ENCODE measurements at places on chromosomes 1 and 21.

GRCh38 chr21:45390121-45390751 is 14.7 kb upstream of the COL18A1 start:
- ATAC-seq, result no peak

DNA sequence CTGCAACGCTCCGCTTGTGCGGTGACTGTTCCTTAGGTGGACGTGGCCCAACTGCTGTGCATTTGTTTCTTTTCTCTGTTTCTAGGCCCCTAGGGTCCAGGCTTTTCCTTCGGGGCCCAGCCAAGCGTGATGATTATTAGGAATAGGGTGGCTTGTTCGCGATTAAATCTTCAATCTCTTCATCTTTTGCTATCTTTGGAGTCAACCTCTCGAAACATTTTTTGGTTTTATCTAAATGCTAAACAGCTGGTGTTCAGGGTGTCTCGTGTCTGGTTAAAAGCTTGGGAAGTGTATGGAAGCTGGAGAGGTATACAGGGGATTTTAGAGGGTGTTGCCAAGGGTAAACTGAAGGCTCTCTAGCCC is 844 bp upstream of the PLD5 start:
- ATAC-seq, result no peak

DNA sequence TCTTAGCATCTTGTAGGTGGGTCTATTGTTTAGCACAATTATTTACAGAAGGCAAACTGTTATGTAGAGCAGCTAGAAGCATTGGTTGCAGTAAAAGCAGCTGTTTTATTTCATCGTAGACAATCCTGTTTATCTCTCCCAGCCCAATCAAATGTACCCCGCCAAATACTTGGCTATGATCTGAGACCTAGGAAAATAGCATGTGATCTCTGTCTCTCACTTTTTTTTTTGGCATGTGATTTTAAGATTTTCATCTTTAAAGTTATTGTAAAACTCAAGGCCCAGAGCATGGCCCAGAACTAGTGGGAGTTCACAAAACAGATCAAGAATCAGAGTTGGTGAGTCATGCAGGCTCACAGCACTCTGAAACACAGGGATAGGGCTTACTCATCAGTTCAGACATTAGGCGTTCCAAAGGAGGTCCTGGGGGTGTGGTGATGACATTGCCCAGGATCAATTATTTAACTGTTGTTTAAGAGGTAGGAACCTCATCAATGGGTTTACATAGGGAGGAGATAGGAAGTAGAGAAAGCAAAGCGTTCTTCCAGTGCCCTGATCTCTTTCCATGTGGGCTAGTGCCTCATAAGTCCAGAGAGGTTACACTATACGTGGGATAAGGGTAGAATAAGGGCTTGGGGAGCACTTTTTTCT is 40.2 kb downstream of the TBX19 start:
- ATAC-seq, result peak; percentile 92

GRCh38 chr21:25572861-25573310 is 34.4 kb downstream of the MRPL39 start:
- peak; percentile 61 for ATAC-seq

DNA sequence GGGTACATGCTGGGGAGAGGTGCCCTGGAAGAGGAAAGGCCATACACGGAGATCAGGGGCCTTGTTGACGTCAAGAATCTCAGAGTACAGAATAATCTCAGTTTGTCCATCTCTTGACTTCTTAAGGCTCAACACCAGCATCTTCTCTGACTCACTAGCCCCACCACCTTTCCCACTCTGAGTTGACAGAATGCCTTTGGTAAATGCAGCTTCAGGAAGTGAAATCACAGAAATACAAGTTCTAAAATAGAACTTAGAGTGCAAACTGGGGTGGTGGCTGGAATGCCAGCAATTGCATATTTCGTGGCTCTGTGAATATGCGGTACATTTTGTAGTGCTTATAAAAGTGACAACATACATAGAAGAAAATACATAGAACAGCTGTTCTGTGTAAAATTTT is 1.6 kb downstream of the COG2 start:
- peak; percentile 12 for ATAC-seq

GRCh38 chr1:165842671-165843129 is 15.3 kb downstream of the UCK2 start:
- ATAC-seq, result peak; percentile 70

DNA sequence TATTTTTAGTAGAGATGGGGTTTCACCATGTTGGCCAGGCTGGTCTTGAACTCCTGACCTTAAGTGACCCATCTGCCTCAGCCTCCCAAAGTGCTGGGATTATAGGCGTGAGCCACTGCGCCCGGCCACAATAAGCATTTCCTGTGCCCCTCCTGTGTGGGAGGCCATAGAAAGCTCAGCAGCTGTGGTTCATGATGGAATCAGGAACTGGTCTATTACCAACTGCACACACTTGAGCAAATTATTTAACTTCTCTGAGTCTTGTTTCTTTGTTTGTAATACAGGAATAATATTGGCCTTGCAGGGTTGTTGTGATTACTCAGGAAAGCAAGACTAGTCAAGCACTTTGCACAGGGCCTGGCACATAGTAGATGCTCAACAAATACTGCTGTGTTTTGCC is 15.0 kb downstream of the RHBG start:
- no peak for ATAC-seq

DNA sequence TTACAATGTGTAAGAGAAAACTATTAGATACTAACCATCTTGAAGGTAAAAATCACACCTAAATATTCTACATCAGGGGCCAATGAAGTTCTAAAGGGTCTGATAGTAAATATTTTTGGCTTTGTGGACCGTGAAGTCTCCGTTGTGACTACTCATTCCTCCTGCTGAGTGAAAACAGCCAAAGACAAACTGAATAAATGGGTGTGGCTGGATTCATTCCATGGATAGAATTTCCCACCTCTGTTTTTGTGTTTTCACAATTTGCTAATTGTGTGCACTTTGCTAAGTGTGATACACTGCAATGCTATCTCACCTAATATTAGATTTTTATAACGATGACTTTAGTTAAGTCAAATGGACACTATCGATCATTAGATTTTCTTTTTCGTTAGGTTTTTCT is 1474.0 kb downstream of the PLA2G4A start:
- ATAC-seq, result no peak

GRCh38 chr1:155379631-155380090 is 59.0 kb downstream of the RUSC1 start:
- ATAC-seq, result no peak

GRCh38 chr1:204321665-204322064 is 38.1 kb downstream of the PLEKHA6 start:
- no peak for ATAC-seq

GRCh38 chr1:39159224-39160036 is 45.1 kb upstream of the MACF1 start:
- ATAC-seq, result no peak

- no peak for ATAC-seq
Observed at GRCh38 chr1:168005529-168005928, 68.7 kb upstream of the MPC2 start.

DNA sequence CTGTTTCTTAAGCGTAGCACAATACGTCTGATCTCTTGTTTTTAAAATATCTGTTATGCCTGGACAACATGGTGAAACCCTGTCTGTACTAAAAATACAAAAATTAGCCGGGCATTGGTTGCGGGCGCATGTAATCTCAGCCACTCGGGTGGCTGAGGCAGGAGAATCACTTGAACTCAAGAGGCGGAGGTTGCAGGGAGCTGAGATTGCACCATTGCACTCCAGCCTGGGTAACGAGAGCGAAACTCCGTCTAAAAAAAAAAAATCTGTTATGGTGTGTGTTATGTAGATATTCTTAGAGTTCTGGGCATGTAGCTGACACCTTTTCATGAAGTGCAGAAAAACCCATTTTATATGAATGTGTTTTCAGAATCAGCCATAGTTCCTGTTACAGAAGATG is 38.2 kb downstream of the RABGAP1L start:
- ATAC-seq, result no peak

GRCh38 chr21:32132881-32133280 is 146.0 kb downstream of the MIS18A start:
- ATAC-seq, result no peak

- ATAC-seq, result no peak
Observed at GRCh38 chr1:230979952-230980351, 1.1 kb downstream of the ARV1 start.

GRCh38 chr1:214247501-214248041 is 33.4 kb upstream of the SMYD2 start:
- no peak for ATAC-seq

DNA sequence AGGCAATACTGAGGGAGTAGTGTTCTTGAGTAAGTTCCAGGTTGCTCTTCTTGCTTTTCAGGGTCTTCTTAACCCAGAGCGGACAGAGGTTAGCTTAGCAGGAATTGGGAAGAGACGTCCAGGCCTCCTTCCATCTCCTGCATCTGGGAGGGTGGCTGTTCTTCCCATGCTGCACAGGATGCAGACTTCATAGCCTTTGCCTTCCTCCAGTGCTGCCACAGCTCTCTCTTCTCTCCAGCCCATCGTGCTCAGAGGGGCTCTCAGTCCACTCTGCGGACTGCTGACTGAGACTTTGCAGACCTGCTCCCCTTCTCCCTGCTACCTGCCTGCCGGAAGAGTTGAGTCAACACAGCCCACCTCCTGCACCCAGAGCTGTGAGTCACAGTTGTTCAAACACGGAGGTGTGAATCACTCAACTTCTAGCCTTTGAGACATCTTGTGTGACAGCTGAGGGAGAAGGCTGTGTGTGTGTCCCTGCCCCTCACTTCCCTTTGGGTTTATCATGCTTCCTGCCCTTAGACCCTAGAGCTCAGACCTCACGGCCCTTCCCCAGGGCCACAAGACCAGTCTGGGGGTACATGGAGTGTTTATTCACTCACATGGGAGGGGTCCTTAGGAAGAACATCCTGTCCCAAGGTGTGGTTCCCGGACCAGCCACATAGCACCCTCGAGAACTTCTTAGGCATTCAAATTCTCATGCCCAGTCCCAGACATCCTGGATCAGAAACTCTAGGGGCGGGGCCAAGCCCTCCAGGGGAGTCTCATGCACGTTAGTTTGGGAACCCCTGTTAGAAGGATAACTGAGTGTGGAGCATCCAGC is 158.3 kb upstream of the CACNA1E start:
- ATAC-seq, result peak; percentile 99

GRCh38 chr1:109274533-109275476 is 8.1 kb downstream of the PSRC1 start:
- ATAC-seq, result no peak

DNA sequence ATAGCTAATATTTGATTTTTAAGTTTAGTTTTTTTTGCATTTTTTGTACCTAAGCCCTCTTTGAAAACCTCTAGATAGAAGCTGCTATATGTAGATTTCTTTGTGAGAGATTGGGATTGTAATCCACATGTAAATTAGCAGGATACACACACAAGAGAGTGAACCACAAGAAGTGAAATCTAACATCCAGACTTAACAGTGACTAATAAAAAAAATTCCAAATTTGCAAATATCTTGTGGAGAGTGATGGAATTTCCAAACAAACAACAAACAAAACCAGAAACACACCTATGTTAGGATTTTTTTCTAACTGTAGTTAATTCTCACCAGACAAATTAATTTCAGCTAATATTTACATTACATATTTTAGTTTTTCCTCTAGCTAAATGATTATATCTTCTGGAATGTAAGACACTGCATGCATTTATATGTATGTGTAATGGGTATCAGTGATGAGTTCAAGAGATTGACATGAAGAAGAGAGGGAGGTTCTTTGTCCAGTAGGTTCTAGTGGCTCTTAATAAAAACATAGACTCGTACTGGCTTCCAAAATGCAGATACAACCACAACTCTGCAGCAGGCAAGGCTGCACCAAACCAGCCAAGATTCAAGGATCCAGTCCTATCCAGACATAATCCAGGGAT is 12.8 kb downstream of the CLDN17 start:
- ATAC-seq, result no peak

- no peak for ATAC-seq
Observed at GRCh38 chr1:31424568-31424967, 11.6 kb downstream of the SERINC2 start.

- ATAC-seq, result no peak
Observed at GRCh38 chr1:177103005-177103852, 61.3 kb downstream of the ASTN1 start.

GRCh38 chr1:168947041-168947440 is 159.4 kb upstream of the ATP1B1 start:
- ATAC-seq, result no peak

DNA sequence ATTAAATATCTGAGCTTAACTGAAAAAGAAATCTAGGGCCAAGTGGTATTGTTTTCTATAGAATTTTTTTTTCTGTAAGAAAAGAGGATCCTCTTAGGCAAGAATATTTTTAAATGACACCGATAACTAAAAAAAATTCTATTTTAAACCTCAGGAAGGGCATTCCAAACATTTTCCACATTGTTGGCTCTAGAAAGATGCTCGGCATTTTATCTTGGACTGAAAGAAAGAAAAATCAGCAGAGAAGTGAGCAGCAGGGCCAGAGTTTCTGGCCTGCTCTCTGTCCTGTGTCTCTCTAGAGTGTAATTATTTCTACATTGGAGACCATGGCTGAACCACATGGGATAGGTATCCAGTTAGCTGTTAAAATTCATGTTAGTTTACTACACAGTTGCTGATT is 192.5 kb upstream of the GREM2 start:
- ATAC-seq, result no peak

- no peak for ATAC-seq
Observed at GRCh38 chr1:243475966-243476365, 220.1 kb downstream of the SDCCAG8 start.

DNA sequence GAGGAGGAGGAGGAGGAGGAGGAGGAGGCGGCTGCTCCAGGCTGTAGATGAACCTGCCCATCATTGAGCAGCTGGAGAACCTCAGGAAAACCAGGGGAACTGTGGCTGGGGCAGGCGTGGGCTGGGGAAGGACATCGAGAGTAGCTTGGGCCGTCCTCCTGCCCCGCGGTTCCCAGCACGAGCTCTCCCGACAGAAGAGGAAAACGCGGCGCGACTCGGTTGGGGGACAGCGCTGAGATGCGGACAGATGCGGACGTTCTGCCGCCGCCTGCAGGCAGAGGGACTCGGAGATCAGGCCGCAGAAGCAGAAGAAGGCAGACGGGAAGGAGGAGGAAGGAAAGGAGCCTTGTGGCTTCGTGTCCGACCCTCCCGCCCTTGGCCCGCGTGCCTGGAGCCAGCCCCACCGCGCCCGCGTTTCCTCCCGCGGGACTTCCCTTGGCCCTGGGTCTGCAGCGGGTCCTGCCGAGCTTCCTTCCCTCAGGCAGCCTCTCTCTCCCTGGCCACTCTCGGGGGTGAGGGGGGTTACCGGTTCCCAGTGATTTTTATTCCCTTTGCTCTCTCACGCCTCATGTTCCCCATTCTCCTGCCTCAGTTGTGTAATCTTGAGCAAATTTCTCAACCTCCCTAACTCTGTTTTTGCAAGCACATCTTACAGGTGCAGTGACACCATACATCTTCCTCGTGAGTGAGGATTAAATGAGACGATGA is 1.7 kb upstream of the TNFRSF9 start:
- peak; percentile 20 for ATAC-seq

DNA sequence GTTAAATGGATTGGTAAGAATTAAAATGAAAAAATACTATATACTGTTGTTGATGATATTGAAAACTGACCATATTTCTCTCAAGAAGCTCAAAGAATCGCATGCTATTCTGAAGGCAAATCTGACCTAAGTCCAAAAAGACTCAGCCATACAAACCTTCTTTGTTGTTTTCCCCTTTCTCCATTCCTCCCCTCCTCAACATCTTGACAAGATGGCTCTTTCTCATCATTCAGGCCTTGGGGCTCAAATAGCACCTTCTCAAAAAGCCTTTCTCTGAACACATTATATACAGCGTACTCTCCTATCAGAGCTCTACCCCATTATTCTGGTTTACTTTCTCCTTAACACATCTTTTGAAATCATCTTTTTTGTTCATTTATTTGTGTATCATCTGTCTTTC is 17.2 kb downstream of the COLGALT2 start:
- no peak for ATAC-seq

GRCh38 chr21:14762734-14763694 is 216.9 kb upstream of the SAMSN1 start:
- ATAC-seq, result peak; percentile 84

- no peak for ATAC-seq
Observed at GRCh38 chr1:55611123-55611522, 396.0 kb upstream of the USP24 start.
